HuH-7 (cell line): ENCODE measurements at places on chromosomes 6 and 20.

DNA sequence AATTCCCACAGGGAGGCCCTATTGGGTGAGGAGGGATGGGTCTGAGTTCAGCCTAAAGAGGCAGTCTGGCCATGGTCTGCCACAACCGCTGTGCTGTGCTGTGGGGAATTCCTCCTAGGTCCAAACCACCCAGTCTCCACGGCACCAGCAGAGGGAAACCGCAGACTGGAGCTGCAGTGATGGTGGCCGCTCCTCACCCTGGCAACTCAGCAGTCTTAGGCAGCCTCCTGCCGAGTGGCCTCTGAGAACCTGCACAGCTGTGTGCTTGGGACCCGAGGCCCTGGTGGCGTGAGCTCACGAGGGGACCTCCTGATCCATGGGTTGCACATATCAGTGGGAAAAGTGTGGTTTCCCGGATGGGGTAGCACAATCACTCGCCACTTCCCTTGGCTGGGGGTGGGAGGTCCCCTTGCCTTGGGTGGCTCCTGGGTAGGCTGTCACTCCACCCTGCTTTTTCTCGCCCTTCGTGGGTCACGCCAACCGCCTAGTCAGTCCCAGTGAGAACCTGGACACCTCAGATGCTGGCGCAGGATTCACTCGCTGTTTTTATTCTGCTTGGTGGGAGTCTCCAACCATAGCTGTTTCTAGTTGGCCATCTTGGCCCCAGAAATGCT is 242.2 kb downstream of the CDH26 start:
- DNase-seq = no peak

- no peak for DNase-seq
Measured at GRCh38 chr6:148835920-148836441, 89.2 kb downstream of the UST start.

DNA sequence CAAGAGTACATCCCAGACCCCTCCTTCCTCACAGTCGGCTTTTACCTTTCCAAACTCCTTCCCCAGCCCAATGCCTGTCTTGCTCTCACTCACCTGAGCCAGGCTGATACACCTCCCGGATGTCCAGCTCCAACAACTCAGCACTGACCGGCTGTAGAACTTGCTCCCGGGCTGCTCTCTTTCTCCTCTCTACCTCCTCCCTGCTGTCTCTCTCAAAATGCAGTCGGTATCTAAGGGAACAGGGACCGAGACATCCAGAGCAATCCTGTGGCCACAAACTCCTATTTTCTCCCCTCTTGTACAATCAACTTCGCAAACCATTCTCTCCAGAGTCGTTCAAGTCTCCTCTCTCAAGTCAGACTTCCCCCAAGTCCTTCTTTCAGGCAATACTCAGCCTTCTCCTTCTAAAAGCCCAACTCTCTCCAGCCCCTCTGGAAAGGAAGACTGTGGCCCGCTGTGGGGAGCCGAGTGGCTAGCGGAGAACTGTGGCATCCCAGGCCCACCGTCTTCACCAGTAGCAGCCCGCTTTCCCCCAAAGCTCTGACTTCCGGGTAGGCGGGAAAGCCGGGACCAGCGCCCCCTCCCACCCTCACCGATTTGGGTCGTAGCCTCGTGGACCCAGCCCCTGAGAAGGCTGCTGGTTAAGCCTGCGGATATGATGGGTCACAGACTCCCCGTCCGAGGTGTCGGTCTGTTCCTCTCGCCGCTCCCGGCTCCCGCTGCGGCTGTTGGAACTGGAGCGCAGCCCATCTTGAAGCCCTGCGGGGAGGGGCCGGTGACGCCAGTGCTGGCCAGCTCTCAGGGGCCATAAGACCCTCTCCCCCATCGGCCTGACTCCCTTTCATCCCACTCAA is 1.1 kb downstream of the GNL1 start:
- no peak for DNase-seq

GRCh38 chr6:17709476-17709875 is 2.8 kb upstream of the NUP153 start:
- no peak for DNase-seq

- DNase-seq = no peak
Measured at GRCh38 chr6:145258122-145258521, 477.2 kb downstream of the EPM2A start.

- no peak for DNase-seq
Measured at GRCh38 chr6:132087391-132087790, 136.2 kb upstream of the CCN2 start.

DNA sequence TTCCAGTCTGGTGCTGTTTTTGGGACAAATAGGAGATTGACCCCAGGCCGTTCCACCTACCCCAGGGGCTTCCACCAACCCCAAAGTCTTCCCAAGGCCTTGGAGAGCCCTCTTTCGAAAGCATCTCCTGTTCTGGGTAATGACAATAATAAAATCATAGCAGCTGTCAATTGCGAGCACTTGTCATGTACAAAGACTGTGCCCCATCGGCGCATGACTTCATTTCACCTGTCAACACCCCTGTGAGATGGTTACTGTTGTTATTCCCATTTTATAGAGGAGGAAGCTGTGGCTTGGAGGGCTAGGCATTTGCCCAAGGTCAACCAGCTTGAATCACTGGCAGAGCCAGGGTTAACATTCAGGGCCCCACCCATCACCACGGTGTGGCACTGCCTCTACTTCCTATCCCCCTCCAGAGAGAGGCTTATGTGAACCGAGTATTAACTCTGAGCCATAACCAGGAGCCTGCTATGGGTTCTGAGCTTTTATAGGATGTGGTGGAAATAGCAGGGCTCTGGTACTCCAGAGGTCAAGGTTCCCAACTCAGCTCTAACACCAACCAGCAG is 51.2 kb downstream of the HNF4A start:
- DNase-seq = no peak

DNA sequence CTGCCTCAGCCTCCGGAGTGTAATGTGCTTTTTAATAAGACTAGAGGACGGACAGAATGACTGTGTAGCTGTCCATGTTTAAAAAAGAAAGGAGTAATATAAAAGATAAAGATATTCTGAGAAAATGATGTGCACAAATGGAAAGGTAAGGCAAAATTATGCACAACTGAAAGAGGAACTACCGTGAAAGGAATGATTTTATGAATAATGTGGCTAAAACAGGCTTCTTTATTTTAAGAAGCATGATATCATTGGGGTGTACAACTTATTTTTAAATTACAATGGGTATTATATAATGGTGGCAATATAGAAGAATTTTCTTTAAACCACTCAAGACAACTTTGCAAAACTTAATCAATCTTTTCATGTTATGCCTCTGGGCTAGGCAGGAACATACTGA is 78.1 kb downstream of the FIG4 start:
- no peak for DNase-seq

GRCh38 chr6:41429506-41430504 is 94.4 kb downstream of the NCR2 start:
- DNase-seq = no peak
